Inflammatory macrophage (primary cell): ENCODE measurements at places on chromosomes 1 and 21.

GRCh38 chr1:245770156-245770555 lies 615.4 kb downstream of the KIF26B start:
- DNase-seq = no peak

DNA sequence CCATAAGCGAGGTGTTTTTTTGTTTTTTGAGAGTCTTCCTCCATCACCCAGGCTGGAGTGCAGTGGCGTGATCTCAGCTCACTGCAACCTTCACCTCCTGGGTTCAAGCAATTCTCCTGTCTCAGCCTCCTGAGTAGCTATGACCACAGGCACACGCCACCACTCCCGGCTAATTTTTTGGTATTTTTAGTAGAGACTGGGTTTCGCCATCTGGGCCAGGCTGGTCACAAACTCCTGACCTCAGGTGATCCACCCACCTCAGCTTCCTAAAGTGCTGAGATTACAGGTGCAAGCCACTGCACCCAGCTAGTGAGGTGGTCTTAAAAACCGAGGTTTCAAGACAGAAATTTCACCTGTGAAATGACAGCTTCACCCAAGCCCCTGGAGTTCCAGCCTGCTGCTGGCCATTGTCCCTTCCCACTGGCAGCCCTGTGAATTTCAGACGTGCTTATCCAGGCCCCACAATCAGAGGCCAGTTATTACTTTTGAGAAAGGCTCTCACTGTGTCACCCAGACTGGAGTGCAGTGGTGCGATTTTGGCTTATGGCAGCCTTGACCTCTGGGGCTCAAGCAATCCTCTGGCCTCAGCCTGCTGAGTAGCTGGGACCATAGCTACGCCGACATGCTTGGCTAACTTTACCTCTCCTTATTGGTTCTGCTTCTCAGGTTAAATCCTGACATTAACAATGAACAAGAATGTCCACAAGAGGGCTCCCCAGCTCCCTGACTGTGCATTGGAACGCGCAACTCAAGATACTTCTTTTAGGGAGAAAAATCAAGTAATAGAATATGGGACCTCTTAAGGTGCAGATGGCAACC lies 19.4 kb downstream of the ENO1 start:
- DNase-seq = peak; percentile 61

GRCh38 chr1:27011058-27011764 lies 1.4 kb downstream of the TENT5B start:
- DNase-seq = peak; percentile 29

DNA sequence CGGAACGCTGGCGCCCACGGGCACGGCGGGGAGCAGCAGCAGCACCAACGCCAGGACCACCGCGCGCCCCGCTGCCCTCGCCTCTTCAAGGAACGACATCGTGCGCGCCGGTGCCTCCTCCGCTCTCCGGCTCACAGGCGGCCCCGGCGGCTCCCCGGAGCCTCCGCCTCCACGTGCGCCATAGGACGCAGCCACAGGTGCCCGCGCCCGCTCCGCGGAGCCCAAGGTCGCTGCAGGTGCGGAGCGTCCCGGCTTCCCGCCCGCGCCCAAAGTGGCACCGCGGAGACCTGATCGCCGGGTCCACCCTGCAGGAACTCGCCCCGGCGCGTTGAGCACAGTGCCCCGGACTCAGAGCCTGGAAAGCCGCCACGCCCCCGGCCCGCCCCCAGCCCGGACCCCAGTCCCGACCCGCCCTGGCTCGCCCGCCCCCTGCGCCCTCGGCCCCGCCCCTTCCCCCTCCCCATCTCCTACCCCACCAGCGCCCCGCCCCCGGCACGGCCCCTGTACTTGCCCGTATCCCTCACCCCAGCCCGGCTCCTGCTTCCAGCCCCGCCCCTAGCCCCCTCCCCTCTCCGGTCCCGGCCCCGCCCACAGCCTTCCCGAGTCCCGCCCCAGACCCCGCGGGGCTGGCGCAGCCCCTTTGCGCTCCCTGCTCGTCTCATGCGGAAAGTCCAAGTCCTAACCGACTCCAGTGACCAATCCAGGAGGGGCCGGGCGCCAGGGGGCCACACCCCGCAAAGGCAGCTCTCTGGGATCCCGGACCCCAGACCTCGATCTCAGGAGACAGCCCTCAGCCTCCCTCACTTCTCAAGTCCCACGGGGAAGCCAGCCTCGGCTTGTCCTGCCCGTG lies at the start of gene MEGF6:
Gene MEGF6 (minus strand): TSS at position 339 of the 850 bp plus-strand sequence. CDS start 240 bp downstream, at position 99.
- no peak for DNase-seq

GRCh38 chr1:150909585-150910180 lies 16.5 kb upstream of the SETDB1 start:
- peak; percentile 52 for DNase-seq

GRCh38 chr1:46112108-46112507 lies 20.3 kb downstream of the PIK3R3 start:
- DNase-seq = no peak

- DNase-seq = no peak
Observed at GRCh38 chr21:37704751-37705150, 211.5 kb downstream of the KCNJ6 start.
